MG63 (cell line): ENCODE measurements at places on chromosomes 16 and 17. TPM values are rescaled to one million over a fixed set of nuclear protein-coding genes. Genes with fewer than 3 reads are reported as not detected.

The GINS3 gene
- total RNA-seq, result 20.7 and 24.3 TPM in 2 replicates

The KRT20 gene
- total RNA-seq, result not detected in 2 replicates

The CD300H gene
- not detected in 2 replicates for total RNA-seq

The LGALS9B gene
- total RNA-seq, result not detected in 2 replicates
